ENCODE measurements at places on chromosomes 4 and X. TPM values are rescaled to one million over a fixed set of nuclear protein-coding genes. Genes with fewer than 3 reads are reported as not detected.

DNA sequence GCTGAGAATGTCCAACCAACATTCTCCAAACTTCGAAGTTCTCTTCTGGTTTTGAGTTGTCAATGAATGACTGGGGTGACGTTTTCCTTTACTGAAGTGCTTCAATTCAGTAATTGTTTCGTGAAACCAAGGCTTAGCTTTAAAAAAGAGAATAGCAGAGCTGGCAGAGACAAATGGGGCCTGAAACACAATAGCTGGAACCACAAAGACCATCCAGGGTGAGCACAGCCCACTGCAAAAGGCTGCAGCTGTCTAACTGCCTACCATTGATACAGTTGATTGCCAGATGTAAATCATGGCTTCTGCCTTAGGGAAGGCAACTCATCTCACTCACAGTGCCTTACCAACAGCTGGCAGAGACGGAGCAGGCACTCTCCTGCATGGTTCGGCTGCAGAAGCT, 78.7 kb upstream of the ZNF518B start:
- no peak for DNase-seq

CDX4 gene
- not detected for total RNA-seq

- no peak for DNase-seq
These were observed 2342.1 kb downstream of the PCDH7 start for GRCh38 chr4:33062155-33062806.

SNCA gene
- 25.6 TPM for total RNA-seq

GRCh38 chrX:15816438-15816809, 26.1 kb downstream of the ZRSR2 start:
- DNase-seq, result no peak

GRCh38 chrX:84709987-84710386, 207.7 kb upstream of the HDX start:
- DNase-seq, result no peak

PABPC4L gene
- total RNA-seq, result 0.54 TPM

GRCh38 chrX:72312311-72312940, 6.7 kb upstream of the CITED1 start:
- DNase-seq, result no peak

OR13H1 gene
- total RNA-seq, result not detected

DNA sequence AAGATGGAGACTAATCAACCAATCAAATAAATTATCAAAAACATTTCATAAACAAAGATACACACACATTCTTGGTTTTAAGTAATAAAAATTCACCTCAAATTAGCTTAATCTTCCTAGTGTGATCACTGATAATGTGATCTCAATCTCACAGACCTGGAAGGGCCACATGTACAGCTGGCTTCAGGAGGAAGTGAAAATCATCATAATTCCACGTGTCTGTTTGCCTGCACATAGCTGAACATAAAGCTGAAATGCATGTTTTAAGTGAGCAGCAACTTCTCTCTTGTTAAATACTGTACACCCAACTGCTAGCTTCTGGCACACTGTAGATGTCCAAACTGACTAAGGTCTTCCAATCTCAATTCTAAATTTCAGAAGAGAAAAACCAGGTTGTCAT, 53.8 kb downstream of the ARHGAP6 start:
- DNase-seq, result no peak

- no peak for DNase-seq
These were observed 14.3 kb downstream of the RRAGB start for GRCh38 chrX:55731826-55732225.

- DNase-seq, result peak; percentile 50
These were observed 774 bp downstream of the ARMCX2 start for GRCh38 chrX:101658661-101659491.

GRCh38 chrX:150871341-150871811, 27.1 kb downstream of the CD99L2 start:
- DNase-seq, result no peak

DNA sequence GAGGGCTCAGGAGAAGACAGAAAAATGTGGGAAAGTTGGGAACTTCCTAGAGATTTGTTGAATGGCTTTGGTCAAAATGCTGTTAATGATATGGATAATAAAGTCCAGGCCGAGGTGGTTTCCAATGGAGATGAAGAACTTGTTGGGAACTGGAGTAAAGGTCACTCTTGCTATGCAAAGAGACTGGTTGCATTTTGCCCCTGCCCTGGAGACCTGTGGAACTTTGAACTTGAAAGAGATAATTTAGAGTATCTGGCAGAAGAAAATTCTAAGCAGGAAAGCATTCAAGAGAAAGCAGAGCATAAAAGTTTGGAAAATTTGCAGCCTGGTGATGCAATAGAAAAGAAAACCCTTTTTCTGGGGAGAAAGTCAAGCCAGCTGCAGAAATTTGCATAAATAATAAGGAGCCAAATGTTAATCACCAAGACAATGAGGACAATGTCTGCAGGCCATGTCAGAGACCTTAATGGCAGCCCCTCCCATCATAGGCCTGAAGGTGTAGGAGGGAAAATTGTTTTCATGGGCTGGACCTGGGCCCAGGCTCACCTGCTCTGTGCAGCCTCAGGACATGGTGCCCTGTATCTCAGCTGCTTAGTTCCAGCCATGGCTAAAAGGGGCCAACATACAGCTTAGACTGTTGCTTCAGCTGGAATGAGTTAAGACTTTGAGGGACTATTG, 203.8 kb downstream of the RELL1 start:
- no peak for DNase-seq

SYTL4 gene
- total RNA-seq, result 2.4 TPM

- no peak for DNase-seq
These were observed 37.8 kb upstream of the ATP6AP2 start for GRCh38 chrX:40542972-40543371.

All from lower leg skin (tissue), 4 donors.